Astrocyte of the cerebellum (primary cell): ENCODE measurements at places on chromosomes 5 and 9.

- DNase-seq = no peak
Measured at GRCh38 chr5:134003064-134003816, 1.5 kb downstream of the VDAC1 start.

- no peak for DNase-seq
Measured at GRCh38 chr9:111983484-111983908, 86.9 kb downstream of the UGCG start.

GRCh38 chr5:140312791-140313189 is 9.9 kb upstream of the PFDN1 start:
- no peak for DNase-seq

DNA sequence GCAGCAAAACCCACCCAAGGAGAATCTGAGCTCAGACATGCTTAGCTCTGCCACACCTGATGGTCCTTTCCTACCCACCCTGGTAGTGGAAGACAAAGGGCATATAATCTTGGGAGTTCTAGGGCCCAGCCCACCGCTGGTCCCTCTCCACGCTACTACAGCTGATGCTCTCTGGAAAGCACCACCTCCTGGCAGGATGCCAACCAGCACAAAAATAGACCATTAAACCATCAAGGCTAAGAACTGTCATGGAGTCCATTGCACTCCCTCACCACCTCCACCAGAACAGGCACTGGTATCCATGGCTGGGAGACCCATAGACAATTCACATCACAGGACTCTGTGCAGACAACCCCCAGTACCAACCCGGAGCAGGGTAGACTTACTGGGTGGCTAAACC is 111.0 kb upstream of the IL7R start:
- no peak for DNase-seq

GRCh38 chr9:9054354-9054992 is 1254.9 kb upstream of the DMAC1 start:
- DNase-seq = no peak

GRCh38 chr9:93258818-93259489 is 75.0 kb downstream of the WNK2 start:
- no peak for DNase-seq

DNA sequence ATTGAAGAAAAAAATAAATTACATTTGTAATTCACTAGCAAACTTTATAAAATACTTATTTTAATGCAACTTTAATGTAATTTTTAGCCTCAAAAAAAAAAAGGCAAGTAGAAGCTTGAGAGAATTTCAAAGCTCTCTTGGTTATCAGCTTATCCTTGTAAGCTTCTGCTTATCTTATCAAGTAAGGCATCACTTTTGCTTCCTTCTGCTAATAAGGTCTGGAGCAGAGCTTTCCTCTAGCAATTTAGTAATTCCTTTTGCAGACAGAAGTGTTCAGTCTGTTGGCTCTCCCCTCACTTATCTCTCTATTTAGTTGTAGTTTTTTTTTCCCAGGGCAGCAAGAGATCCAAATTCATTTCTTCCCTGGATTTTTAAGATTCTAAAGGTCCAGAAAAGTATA is 525.0 kb downstream of the ISL1 start:
- no peak for DNase-seq

GRCh38 chr9:948497-948896 is 28.0 kb upstream of the DMRT3 start:
- DNase-seq = no peak

DNA sequence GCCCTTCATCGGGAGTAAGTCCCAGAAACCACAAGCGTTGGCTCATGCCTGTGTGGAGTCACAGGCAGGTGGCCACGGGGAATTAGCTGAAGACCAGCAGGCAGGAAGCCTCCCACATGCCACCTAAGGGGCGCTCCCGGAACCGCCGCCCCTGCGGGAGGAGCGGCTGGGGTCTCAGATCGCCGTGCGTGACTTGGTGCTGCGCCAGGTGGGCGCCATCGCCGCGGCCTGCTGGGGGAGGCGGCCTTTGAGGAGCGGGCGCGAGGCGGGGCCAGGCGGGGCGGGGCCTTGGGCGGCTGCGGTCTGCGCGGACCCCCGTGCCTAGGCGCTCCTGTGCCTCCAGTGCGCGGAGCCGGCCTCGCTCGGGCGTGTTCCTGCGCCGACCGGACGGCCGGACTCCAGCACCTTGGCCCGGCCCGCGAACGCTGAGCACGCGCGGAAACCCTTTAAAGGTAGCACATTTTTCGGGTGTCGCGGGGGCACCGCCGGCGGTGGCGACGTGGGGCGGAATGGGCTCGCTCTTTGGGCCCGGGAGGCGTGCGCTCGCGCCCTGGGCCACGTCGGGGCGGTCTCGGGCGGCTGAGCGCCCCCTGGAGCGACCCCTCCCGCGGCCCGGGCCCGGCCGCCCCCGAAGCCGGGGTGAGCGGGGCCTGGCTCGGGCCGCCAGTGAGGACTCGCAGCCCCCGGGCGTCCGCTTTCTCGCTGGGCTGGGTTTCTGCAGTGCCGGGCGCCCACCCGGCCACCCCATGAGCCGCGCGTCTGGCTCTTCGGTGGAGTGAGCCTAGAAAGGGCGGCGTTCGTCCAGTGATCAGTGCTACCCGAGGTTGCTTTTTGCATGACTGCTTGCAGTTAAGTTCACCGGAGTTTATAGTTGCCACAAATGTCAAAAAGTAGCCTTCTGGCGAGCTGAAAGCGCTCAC is 24.5 kb downstream of the LECT2 start:
- no peak for DNase-seq

- no peak for DNase-seq
Measured at GRCh38 chr9:124454791-124455443, 4.7 kb downstream of the ADGRD2 start.

DNA sequence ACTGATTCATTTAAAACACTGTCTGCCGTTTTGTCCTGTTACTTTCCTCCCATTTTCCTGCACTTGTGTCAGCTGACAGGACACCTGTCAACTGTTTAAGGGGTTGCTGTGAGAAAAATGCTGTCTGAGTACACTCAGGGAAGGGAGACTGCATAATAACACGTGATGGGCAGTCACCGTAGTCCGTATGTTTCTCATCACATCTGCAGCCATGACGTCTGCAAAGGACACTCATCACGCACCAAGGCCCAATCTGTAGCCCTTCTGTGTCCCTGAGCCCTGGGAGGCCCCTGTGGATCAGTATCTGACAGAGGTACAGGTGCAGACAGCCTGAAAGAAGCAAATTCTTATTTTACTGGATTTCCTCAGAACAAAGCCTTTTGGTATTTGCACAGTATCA is 396.3 kb downstream of the YTHDC2 start:
- DNase-seq = no peak

DNA sequence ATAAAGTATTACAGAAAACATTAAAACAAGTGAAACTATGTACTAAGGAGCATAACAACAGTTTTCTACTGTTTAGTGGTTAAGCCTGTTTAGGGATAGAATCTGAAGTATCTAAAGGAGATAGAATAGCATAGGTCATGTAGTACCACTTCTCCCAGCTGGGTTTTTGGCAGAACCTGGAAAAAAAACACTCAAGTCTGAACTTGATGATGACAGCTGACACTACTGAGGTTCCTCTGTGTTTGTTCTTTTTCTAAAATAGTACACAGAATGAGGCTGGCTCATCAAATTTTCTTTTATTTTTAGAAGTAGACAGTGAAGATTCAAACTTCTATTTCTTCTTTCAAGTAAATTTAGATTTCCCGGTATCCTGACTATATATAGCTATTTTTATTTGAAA is 203.8 kb upstream of the ACO1 start:
- no peak for DNase-seq

DNA sequence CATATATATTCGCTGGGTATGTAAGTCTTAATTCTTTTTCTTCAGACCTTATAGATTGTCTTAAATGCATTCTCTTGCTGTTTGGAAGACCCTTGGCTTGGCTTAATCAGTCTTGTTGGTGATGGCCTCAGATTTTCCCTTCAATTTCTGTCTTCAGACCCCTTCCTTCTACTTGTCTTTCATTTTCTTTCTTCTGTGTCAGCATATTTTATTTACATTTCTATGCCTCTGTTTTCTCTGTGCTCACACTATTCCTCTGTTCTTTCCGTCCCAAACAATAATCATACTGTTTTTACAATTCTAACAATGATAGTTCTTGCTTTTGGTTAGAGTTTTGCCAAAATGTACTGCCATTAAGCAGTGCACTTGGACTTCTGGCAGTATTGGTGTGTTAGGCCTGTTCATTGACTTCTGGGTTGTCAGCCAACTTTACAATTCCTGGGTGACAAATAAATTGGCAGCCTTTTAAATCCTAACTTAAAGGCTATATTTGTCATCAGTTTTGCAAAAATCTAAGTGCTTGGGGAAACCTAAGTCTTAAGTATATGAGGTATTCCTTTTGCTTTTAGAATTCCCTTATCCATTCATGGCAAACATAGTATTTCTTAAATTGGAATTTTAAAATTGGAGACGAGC is 8.0 kb downstream of the SRFBP1 start:
- DNase-seq = no peak

- DNase-seq = no peak
Measured at GRCh38 chr5:110727025-110727314, 499 bp upstream of the TMEM232 start.

DNA sequence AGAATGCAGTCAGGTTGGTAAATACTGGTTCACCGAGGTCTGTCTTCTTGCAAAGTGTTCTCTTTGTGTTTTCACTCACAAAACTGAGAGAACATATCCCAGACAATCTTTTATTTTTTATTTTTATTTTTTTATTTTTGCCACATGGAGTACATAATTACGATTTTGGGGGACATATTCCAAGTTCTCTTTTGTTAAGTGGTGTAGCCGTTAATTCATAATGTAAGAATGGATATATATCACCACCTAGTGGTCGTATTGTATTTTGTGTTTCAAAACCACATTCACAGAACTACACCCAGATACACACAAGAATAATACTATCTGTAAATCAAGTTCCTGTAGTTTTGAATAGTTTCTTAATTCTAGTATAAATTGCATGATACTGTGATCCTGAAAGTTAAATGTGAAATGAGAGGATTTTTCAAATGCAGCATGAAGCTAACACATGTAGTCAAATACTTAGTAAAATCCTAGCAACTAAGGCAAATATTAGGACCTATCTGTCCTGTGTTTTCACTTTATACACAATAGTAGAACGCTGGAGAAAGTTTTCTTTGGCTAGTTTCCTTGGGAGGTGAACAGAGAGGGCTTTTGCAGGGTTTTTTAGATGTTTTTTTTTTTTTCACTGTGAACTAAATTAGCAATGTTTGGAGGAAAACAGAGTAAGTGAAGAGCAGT is 92.7 kb downstream of the VCAN start:
- DNase-seq = peak; percentile 62

DNA sequence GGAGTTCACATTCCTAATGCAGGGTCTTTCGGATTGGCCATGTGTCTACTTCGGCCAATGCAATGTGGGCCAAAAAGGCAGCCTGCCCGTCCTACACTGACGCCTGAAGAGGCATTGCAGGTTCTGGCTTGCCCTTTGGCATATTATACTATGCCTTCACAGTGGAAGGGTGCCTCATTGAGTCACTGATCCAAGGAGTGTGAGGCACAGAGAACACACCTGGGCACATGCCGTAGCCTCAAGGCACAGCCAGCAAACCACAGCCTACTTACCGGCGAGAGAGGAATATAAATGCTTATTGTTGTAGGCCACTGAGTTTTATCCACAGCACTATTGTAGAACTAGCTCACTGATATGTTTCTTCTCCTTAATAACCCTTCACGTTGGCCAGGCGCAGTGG is 409.6 kb downstream of the GADD45G start:
- DNase-seq = no peak

DNA sequence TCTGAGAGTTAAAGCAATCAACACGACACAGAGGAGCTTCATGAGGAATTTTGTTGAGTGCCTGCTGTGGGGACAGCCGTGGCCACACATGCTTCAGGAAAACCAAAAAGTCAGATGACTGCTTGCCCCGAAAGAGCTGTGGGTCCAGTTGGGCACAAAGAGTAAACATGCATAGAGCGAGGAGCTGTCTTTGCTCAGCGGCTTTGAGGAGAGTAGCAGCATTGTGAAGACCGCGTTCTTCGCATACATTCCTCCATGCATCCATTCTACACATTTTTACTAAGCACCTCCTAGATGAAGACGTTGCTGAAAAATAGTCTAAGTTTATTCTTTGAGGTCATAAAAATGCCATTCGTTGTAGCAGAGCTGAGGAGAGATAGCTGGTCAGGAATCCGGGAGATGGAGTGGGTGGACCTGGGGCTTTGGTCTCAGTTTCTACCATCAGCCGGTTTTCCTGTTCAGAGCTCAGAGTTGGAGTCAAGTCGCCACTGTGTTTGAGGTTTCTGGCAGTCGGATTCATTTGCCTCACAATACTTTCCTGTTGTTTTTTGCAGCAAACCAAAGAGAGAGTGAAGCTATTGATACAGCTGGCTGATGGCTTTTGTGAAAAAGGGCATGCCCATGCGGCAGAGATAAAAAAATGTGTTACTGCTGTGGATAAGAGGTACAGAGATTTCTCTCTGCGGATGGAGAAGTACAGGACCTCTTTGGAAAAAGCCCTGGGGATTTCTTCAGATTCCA is 194.5 kb upstream of the OTULINL start:
- no peak for DNase-seq

- no peak for DNase-seq
Measured at GRCh38 chr5:122362361-122362760, 50.3 kb downstream of the SNCAIP start.

DNA sequence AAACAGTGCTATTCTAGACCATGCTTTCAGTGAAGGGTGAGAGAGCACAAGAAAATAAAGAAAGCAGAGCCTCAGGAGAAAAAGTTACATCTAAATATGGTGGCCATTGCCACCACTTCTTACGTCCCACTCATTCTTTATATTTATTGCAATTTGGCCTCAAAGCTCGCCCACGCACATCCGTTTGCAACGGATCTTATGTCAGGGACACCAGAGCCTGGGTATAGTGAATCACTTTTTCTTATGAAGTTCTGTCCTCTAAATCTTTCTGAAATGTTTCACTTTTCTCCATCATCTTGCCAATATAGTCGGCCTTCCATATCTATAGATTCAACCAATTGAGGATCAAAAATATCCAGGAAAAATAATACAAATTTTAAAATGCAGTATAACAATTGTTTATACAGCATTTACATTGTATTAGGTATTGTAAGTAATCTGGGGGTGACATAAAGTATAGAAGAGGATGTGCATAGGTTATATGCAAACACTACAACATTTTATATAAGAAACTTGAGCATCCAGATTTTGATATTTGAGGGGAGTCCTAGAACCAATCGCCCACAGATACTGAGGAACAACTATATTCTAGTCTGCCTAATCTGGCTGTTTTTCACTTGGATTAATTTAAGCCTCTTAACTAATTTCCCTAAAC is 35.2 kb downstream of the GOLPH3 start:
- DNase-seq = no peak

GRCh38 chr9:95726756-95727155 is 148.7 kb upstream of the ERCC6L2 start:
- DNase-seq = peak; percentile 45

DNA sequence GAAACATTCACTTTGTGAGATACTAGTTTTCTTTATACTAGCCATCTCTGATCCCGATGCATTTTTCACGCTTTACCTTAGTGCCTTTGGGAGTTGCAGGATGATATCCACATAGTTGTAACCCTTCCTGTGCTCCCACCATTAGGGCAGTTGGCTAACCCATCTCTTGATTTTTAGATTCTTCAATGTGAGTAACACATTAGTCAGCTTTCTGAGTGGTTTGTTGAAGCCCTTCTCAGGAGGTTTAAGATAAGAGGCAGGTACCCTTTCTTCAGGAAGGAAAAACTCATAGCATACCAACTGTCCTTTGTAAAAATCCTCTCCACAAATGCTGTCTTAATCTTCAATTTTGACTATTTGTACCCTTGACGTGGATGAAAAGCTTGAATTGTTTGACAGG is 392.3 kb downstream of the DMAC1 start:
- no peak for DNase-seq

GRCh38 chr9:79799691-79800335 is 228.0 kb downstream of the TLE4 start:
- peak; percentile 81 for DNase-seq

GRCh38 chr9:131733541-131734061 is 6.3 kb downstream of the RAPGEF1 start:
- DNase-seq = peak; percentile 95
